SK-MEL-5 (cell line): ENCODE measurements at places on chromosomes 2 and 18. TPM values are rescaled to one million over a fixed set of nuclear protein-coding genes. Genes with fewer than 3 reads are reported as not detected.

FNDC4 gene
- 1.2 and 1.5 TPM in 2 replicates for total RNA-seq

SLC38A11 gene
- not detected in 2 replicates for total RNA-seq

SCYGR4 gene
- not detected in 2 replicates for total RNA-seq

- DNase-seq: peak; percentile 86
These were observed 33.4 kb upstream of the KLHL29 start for GRCh38 chr2:23351388-23352141.

GRCh38 chr2:163132850-163133249 lies 294.3 kb upstream of the KCNH7 start:
- DNase-seq: peak; percentile 56

- no peak for DNase-seq
These were observed 54.2 kb upstream of the SEMA4C start for GRCh38 chr2:96923810-96924774.

DNA sequence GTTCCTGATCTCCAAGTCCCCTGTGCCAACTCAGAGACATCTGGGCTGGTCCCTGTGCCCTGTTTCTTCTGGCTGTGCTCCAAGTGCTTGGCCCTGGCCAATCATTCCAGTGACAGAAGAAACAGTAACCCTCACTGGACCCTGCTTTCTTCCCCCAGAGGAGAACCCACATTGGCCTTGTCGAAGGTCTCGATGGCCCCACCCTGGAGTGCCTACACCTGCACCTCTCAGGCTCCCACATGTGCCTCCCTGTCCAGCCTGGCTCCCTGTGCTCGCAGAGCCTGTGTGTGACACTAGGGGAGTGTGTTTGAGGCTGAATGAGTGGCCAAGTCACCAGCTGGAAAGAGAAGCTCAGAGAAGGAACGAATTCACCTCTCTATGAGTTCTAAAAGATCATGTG lies 5.9 kb upstream of the MAL start:
- no peak for DNase-seq

DNA sequence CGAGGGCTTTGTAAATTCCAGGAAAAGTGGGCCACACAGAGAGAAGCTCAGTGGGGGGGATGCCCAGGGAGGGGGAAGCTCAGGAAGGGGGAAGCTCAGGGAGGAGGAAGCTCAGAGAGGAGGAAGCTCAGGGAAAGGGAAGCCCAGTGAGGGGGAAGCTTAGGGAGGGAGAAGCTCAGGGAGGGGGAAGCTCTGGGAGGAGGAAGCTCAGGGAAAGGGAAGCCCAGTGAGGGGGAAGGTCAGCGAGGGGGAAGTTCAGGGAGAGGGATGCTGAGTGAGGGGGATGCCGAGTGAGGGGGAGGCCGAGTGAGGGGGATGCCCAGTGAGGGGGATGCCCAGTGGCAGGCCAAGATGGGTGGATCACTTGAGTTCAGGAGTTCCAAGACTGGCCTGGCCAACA lies 821 bp upstream of the CHRNG start:
- DNase-seq: no peak

- no peak for DNase-seq
These were observed 53.4 kb downstream of the SLC66A2 start for GRCh38 chr18:79897940-79898625.

- DNase-seq: no peak
These were observed 503 bp downstream of the ZNF513 start for GRCh38 chr2:27379836-27380625.

GRCh38 chr2:128591861-128592822 lies 273.5 kb upstream of the HS6ST1 start:
- no peak for DNase-seq
